ENCODE measurements at places on chromosomes 6 and 20.

DNA sequence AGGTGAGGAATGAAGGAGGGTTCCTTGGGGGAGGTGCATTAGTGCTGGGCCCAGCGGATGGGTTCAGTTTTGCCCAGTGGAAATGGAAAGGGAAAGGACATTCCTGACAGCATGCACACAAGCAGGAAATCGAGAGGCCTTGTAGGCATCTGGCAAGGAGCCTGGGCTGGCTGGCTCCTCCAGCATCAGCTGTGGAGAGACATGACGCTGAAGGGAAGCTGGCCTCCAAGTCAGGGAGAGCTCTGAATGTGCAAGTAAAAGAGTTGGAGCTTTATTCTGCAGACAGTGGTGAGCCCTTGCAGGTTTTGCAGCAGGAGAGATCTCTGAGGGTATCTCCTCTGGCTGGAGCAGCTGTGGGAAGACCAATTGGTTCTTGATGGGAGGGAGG is 154.3 kb downstream of the MRPL14 start:
- DNase-seq = no peak

GRCh38 chr6:41652866-41653652 is 14.8 kb downstream of the MDFI start:
- DNase-seq = no peak

DNA sequence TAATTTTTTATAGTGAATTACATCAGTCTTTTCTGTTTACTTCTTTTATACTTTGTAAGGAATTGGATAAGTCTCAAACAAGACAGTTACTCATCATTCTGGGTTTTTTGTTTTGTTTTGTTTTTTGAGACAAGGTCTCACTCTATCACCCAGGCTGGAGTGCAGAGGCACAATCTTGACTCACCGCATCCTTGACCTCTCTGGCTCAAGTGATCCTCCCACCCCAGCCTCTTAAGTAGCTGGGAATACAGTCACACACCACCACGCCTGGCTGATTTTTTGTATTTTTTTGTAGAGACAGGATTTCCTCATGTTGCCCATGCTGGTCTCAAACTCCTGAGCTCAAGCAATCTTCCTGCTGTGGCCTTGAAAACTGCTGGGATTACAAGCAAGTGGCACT is 524.3 kb downstream of the EYS start:
- DNase-seq = no peak

DNA sequence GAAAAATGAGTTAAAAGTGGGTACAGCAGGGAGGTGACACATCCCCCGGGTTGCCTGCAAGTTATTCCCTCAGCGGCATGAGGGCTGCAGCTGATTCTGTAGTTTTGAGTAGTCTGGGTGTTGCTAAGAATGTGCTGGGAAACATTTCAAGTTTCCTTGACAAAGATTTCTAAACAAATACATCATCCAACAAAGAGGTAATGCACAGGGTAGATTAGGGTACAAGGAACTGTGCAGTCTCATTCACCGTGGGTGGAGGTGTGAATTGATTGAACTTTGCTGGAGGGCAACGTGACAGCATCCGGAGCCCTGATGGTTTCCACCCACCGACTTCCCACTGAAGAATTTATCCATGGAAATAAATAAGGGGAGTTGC is 21.8 kb downstream of the CASS4 start:
- DNase-seq = no peak

DNA sequence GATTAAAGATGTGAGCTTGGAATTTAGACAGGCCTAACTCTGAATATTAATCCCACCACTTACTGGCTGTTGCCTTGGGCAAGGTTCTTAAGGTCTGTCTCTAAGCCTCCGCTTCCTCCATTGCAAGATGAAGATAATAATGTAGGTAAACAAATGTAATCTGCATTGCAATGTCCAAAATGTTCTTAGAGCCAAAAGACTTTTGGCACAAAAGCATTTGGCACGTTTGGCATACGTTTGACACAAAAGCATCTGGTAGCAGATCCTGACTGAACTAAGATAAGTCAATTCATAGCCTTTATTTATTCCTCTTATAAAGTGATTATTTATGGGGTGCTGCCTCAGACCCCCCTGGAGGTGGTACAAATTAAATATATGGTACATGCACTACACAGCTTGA is 229.9 kb upstream of the STXBP5 start:
- DNase-seq = no peak

GRCh38 chr6:28597217-28597835 is 71.6 kb downstream of the GPX5 start:
- peak; percentile 71 for DNase-seq

GRCh38 chr6:116888732-116889360 is 11.8 kb downstream of the RFX6 start:
- DNase-seq = no peak

DNA sequence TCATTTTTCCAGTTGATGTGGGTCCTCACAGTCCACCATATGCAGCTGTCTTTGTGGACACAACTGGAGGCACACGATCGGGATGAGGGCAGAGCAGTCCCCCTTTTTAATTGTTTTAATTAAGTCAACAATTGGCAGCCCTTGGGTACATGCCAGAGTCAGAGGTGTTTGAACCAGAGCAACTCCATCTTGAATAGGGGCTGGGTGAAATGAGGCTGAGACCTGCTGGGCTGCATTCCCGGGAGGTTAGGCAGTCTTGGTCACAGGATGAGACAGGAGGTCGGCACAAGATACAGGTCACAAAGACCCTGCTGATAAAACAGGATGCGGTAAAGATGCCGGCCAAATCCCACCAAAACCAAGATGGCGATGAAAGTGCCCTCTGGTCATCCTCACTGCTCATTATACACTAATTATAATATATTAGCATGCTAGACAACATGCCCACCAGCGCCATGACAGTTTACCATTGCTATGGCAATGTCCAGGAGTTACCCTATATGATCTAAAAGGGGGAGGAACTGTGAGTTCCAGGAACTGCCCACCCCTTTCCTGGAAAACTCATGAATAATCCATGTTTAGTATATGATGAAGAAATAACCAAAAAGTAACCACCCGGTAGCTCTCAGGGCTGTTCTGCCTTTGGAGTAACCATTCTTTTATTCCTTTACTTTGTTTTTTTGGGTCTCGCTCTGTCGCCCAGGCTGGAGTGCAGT is 31.8 kb upstream of the BLCAP start:
- no peak for DNase-seq

DNA sequence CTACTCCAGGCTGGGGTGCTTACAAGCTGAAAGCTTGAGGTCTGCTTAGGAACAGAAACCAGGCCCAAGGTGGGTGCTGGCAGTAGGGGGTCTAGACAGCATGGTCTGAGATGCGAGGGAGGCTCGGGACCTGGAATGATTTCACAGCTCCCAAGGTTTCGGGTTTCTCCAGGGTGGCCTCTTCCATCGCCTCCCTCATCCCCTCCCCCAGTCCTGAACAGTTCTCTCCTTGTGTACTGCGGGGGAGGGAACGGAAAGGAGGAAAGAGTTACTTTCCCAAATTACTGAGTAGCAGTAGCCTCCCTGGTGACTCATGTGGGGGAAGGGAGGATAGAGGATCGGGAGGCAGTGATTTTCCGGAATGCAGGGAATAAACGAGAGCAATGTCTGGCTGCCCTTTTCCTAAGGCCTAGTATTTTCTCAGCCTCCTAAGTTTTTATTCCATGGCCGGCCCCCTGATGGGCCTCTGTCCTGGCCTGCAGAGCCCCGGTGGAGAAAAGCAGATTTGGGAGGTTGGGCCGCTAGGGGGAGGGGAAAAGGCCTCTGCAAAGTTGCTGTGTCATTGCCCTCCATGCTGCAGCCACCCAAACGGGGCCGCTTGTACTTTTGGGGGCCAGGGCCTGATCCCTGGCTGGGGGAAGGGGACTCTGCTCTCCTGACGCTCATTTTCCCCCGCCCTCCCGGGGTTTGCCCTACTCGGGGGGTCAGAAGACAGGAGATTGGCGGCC is 1.5 kb downstream of the BRD2 start:
- DNase-seq = peak; percentile 86

GRCh38 chr6:168226061-168226752 is 93.4 kb downstream of the DACT2 start:
- DNase-seq = no peak

- peak; percentile 39 for DNase-seq
Measured at GRCh38 chr6:2542858-2543218, 207.9 kb downstream of the MYLK4 start.

DNA sequence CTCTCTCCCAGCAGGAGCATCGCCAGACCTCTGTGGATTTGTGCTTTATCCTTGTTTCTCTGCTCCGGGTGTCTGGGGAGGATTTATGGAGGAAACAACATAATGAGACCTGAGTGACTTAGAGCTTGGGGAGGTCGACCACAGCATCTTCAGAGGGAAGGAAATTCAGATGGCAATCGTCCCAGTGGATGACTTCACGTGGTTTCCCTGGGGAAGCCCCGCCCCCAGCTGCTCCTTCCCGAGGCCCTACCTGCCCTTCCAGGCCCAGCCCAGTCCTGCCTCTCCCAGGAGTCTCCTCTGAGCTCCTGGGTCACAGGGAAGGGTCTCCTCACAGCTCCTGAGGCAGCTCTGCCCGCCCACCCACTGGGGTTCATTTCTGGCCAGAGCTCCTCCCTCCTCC is 430.3 kb upstream of the SULF2 start:
- DNase-seq = no peak

GRCh38 chr6:132369526-132369925 is 31.7 kb downstream of the MOXD1 start:
- DNase-seq = no peak

- DNase-seq = no peak
Measured at GRCh38 chr6:90186637-90187371, 109.8 kb downstream of the BACH2 start.

DNA sequence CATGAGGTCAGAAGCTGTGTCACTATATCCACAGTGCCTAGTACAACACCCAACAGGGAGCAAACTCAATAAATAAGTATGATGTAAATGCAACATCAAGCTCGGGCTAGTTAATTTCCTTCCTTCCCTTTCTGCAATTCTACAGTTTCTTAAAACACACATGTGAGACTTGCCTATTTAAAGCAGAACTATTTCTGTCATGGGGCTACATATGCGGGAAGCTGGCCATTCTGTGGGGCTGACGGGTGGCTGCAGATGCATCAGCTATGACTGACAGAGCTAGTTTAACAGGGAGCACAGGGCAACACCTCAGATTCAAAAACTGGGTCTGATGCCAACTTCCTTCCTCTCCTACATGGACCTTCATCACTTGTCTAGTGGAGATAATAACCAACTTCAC is 118.1 kb upstream of the ENPP5 start:
- DNase-seq = no peak

- no peak for DNase-seq
Measured at GRCh38 chr20:36128463-36129159, 25.9 kb upstream of the EPB41L1 start.

GRCh38 chr6:168765752-168766151 is 324.8 kb downstream of the SMOC2 start:
- no peak for DNase-seq

GRCh38 chr6:9370480-9370879 is 935.1 kb upstream of the SLC35B3 start:
- DNase-seq = no peak

DNA sequence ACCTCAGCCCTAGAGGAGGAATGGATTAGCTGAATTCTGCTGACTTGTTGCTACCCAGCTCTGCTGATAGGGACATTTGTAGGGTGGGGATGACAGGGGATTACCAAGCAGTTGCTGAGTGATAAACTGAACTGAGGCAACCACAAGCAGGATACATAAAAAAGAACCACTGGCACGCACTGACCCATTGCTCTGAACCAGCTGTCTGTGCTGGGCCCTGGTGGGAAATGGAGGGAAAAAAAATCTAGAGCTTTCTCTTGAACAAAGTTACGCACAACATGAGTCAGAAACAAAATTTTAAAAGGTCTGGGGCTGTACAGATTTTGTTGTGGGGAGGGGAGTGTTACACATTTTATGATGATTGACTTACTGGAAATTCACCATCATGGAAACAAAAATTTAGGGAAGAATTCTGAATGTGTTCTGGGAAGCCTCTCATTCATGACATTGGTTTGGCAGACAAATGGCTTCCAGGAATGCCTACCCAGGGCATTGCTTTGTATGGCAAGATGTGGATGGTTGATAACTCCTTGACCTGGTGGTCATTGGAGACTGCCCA is 37.7 kb downstream of the FOXO3 start:
- DNase-seq = no peak

All from stimulated activated CD8-positive, alpha-beta memory T cell treated with anti-CD3 and anti-CD28 coated beads, Interleukin-4, amount 100 ng/mL, for 48 hours (primary cell).